Stimulated activated naive B cell treated with anti-CD40 and anti-IgM and Interleukin-4, amounts not matched to agents 10 μg/mL and 1 μg/mL and 100 μg/mL, for 72 hours (primary cell): ENCODE measurements at places on chromosomes 3 and 15.

DNA sequence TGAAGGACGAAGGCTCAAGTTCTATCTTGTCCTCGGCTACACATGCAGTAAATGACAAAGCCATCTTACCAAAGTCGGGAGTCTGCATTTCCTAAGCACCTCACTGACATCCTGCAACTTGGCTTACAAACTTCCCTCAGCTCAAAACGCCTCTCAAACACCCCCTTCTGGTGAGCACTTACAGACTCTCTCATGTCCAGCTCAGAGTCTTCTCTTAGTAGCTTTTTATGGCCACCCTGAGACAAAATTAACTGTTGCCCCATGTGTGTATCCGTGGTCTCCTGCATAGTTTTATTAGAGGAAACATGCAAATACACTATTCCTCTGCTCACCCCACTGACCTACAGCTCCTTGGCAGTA is 819.7 kb downstream of the FHIT start:
- H3K27me3 ChIP-seq, result no peaks in the 10 kb centered on the region
- peaks cover 14% of the 10 kb centered on the region for H3K4me1 ChIP-seq
- no peaks in the 10 kb centered on the region for H3K36me3 ChIP-seq

DNA sequence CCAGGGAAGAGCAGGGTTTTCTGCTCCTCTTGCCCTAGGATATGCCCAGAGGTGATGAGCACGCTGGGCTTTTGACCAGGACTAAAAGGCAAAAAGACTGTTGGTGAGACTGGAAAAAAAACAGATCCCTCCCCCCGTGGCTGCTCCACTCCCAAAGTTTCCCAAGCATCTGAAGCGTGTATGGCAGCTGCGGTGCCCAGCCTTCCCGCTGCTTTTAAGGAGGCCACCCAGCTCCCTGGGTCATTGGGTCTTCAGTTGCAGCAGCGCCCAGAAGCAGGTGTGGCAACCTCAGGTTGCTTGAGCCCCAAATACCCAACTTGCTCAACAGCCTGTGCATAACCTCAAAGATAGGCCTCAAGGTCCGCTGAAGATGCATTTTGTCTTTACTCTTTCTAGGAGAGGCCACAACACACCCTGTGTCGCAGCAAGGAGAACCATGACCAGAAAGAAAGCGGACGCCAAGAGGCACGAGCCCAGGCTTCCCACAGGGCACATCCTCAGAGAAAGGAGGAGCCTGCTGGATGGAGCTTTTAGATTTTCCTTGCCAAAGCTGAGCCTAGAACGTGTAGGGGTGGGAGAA is 2.0 kb downstream of the SRGAP3 start:
- no peak overlapping the region for H3K4me3 ChIP-seq
- no peak for DNase-seq
- H3K4me1 ChIP-seq, result peaks cover 12% of the 10 kb centered on the region
- peaks cover 13% of the 10 kb centered on the region for H3K27me3 ChIP-seq
- H3K36me3 ChIP-seq, result no peaks in the 10 kb centered on the region

GRCh38 chr15:96252148-96252547 is 78.4 kb upstream of the NR2F2 start:
- no peaks in the 10 kb centered on the region for H3K36me3 ChIP-seq
- H3K4me3 ChIP-seq, result no peak overlapping the region
- no peak overlapping the region for H3K27ac ChIP-seq

- H3K4me3 ChIP-seq, result no peak overlapping the region
- H3K27me3 ChIP-seq, result no peaks in the 10 kb centered on the region
- peaks cover 11% of the 10 kb centered on the region for H3K36me3 ChIP-seq
- no peak for DNase-seq
Measured at GRCh38 chr3:114622001-114622400, 328.2 kb downstream of the TIGIT start.

DNA sequence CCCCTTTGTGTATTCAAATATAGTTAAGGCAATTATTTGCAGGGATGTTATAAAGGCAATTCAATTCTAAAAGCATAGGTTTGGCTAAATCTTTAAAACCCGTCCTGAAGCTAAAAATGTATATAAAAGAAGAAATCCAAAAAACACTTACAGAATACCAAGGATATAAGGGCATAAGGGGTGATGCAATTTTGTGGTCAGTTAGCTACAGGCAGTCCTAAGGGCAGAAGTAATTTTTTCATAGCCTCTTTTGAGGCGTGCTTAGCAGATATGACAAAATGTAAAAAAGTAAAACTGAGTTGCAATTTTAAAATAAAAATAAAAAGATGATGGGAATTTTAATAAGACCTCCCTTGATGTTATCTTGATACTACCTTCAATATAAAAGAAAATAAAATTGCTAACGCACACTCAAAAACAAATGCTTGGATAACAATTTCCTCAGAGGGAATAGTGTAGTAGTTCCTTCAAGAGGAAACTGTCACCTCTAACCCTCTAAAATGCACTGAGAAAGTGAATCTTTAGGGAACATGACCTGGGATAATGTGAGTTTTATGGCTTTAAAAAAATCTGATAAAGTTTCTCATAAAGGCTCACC is 104.2 kb downstream of the MYH15 start:
- no peaks in the 10 kb centered on the region for H3K27me3 ChIP-seq
- H3K4me3 ChIP-seq, result no peak overlapping the region
- no peak overlapping the region for H3K27ac ChIP-seq
- no peak for DNase-seq

- H3K4me1 ChIP-seq, result peaks cover 33% of the 10 kb centered on the region
- no peak overlapping the region for H3K27ac ChIP-seq
- H3K4me3 ChIP-seq, result peak overlapping the region; percentile 58
- H3K27me3 ChIP-seq, result peaks cover 20% of the 10 kb centered on the region
- DNase-seq, result no peak
Measured at GRCh38 chr3:42655331-42655888, 1.9 kb downstream of the ZBTB47 start.

DNA sequence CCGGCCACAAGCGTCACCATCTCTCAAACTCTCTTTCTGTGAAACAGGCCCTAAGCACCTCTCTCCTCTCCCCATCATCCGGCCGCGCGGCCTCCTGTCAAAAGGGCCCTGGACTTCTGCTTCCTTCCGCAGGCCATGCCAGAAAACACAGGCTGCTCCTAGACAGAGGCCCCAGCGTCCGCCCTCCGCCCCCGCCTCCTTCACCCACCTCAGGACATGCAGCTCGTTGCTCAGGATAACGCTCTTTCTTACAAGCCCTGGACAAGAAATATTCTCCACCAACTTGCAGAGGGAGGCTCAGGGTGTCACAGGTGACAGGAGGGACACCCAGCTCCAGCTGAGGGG is 212.0 kb downstream of the XXYLT1 start:
- H3K36me3 ChIP-seq, result no peaks in the 10 kb centered on the region
- no peaks in the 10 kb centered on the region for H3K27me3 ChIP-seq
- DNase-seq, result no peak
- H3K4me1 ChIP-seq, result peaks cover 17% of the 10 kb centered on the region

DNA sequence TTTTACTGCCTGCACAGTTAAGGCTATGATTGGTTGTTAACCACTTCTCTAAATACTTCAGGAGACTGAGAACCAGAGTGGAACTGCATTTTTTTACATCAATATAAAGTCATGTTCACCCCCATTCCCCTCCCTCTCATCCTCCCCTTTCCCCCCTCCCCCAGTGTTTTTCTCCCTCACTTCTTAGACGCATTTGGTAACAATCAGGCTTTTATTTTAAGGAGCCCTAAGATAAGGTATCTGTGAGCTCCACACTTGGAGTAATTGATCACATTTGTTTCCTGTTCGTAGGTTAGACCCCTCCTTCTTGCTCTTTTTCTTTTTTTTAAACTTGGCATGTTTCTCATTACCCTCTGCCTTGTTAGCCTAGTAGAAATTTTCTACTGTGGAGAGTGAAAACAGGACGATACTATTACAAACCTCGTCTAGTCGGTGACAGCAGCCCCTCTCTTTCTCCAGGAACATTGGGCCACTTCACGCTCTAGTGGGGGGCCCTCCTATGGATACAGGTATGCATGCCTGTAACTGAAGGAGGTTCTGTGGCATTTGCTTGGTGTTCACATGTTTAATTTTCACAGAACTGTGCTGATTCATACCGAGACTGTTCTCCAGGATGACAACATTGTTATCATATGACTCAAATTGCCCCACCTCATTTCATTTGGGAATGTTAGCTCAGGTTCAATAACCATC is 314.4 kb downstream of the MECOM start:
- H3K36me3 ChIP-seq, result no peaks in the 10 kb centered on the region
- no peak overlapping the region for H3K27ac ChIP-seq
- no peak for DNase-seq
- peaks cover 14% of the 10 kb centered on the region for H3K27me3 ChIP-seq

DNA sequence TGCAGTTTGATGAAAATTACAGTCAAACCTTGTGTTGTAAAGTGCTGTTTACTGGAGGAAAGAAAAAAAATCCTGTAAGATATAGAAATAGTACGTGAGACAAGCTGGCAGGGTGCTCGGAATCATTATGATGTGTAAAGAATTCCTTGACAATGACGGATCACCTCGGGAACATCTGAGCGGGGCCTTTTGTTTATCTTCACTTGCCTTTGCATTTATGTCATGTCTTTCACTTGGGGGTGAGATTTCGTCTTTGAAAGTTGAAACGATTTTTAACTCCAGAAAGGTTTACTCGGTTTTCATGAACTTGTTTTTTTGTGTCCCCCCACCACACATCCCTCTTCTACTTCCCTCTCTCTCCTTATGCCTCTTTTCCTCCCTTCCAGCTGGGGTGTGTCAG is 128.3 kb upstream of the VEPH1 start:
- no peak overlapping the region for H3K27ac ChIP-seq
- H3K4me1 ChIP-seq, result no peaks in the 10 kb centered on the region
- H3K4me3 ChIP-seq, result no peak overlapping the region
- H3K36me3 ChIP-seq, result no peaks in the 10 kb centered on the region
- no peak for DNase-seq

GRCh38 chr3:162125790-162126189 is 629.2 kb downstream of the OTOL1 start:
- no peak overlapping the region for H3K27ac ChIP-seq
- no peaks in the 10 kb centered on the region for H3K4me1 ChIP-seq
- H3K27me3 ChIP-seq, result no peaks in the 10 kb centered on the region
- H3K36me3 ChIP-seq, result no peaks in the 10 kb centered on the region
- DNase-seq, result no peak
- H3K4me3 ChIP-seq, result no peak overlapping the region

DNA sequence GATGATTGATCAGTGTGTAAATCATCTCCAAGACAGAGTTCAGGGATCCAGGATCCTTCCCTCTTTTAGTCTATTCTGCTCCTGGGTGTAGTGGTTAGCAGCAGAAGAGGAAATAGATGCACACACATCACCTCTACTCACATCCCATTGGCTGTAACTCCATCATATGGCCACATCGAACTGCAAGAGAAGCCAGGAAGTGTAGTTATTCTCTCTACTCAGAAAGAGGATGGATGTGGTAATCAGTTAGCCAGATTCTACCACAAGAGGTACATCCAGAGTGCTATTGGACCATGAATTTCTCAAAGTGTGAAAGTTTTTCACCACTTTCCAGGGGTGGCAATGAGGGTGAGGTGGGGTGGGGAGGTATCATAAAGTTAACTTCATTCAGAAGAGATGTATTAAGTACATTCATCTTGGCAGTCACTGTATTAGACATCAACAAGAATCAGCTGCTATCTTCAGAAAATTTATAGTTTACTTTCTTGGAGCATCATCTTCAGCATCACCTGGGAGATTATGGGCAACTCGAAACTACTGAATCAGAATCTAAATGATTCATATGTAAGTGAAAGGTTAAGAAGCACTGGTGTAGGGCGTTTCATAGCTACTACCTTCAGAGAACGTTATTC is 60.6 kb upstream of the GAP43 start:
- H3K36me3 ChIP-seq, result no peaks in the 10 kb centered on the region
- no peak overlapping the region for H3K27ac ChIP-seq
- H3K4me1 ChIP-seq, result no peaks in the 10 kb centered on the region
- no peak for DNase-seq
- no peak overlapping the region for H3K4me3 ChIP-seq

DNA sequence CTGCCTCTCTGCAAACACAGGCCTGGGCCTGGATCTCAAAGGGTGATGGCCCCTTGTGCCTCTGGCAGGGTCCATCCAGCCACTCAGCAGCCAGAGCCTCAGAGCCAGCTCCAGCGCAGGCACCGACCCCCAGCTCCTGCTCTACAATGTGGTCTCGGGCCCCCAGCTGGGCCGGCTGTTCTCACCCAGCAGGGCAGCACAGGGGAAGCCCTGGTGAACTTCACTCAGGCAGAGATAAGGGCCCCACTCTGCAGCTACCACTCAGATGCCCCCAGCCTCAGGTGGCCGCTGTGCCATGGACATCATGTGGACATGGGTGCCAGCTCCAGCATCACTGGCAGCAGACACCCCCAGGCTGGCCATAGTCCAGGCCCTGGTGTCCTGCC is 173.1 kb downstream of the TBC1D2B start:
- no peak overlapping the region for H3K4me3 ChIP-seq
- no peaks in the 10 kb centered on the region for H3K36me3 ChIP-seq
- H3K27me3 ChIP-seq, result peaks cover 22% of the 10 kb centered on the region
- H3K4me1 ChIP-seq, result peaks cover 9% of the 10 kb centered on the region

- H3K4me1 ChIP-seq, result no peaks in the 10 kb centered on the region
- no peak for DNase-seq
Measured at GRCh38 chr3:30448450-30449289, 157.7 kb upstream of the TGFBR2 start.

- H3K36me3 ChIP-seq, result peaks cover 57% of the 10 kb centered on the region
- no peak overlapping the region for H3K4me3 ChIP-seq
- peaks cover 56% of the 10 kb centered on the region for H3K4me1 ChIP-seq
- no peak for DNase-seq
Measured at GRCh38 chr3:9765865-9766264, 3.9 kb downstream of the CAMK1 start.

- H3K27ac ChIP-seq, result no peak overlapping the region
- no peak overlapping the region for H3K4me3 ChIP-seq
- H3K27me3 ChIP-seq, result no peaks in the 10 kb centered on the region
- peaks cover 16% of the 10 kb centered on the region for H3K4me1 ChIP-seq
- H3K36me3 ChIP-seq, result peaks cover 54% of the 10 kb centered on the region
- DNase-seq, result no peak
Measured at GRCh38 chr3:16286161-16286560, 21.1 kb downstream of the OXNAD1 start.

DNA sequence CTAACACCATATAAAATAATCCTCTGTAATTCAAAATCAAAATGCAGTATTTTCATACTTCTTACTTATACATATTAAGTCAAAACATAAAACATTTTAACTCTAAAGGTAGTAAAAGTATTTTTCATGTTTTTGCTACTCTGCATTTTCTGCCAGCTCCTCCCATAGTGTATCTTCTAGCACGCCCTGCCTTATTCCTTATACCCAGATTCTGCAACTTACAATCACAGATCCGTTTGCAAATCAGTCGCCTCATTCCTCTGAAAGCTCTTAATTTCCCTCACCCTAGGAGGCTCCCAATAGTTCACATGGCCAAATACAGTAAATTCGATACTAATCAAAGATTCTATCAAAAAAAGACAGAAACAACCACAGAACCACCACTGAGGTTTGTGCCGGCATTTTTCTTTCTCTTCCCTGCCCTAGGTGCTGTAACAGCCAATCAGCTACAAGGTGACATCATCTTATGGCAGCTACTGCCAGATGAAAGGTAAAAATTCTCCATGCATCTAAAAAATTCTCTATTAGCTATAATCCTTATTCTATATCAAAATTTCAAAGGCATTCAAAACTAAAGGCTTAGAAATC is 72.9 kb downstream of the CLASP2 start:
- no peak for DNase-seq
- H3K27ac ChIP-seq, result no peak overlapping the region
- no peaks in the 10 kb centered on the region for H3K27me3 ChIP-seq
- H3K4me1 ChIP-seq, result no peaks in the 10 kb centered on the region
- peaks cover 4% of the 10 kb centered on the region for H3K36me3 ChIP-seq

GRCh38 chr15:69554279-69554961 is 101.8 kb downstream of the RPLP1 start:
- no peak overlapping the region for H3K27ac ChIP-seq
- no peaks in the 10 kb centered on the region for H3K36me3 ChIP-seq
- peaks cover 45% of the 10 kb centered on the region for H3K27me3 ChIP-seq
- H3K4me3 ChIP-seq, result no peak overlapping the region
